ENCODE measurements at places on chromosomes 3 and 15.
A peak's percentile ranks its signal among the peaks of the same experiment; 100 is the strongest.

- DNase-seq, result no peak
These were observed 108.6 kb downstream of the AKAP13 start for GRCh38 chr15:85488997-85489396.

DNA sequence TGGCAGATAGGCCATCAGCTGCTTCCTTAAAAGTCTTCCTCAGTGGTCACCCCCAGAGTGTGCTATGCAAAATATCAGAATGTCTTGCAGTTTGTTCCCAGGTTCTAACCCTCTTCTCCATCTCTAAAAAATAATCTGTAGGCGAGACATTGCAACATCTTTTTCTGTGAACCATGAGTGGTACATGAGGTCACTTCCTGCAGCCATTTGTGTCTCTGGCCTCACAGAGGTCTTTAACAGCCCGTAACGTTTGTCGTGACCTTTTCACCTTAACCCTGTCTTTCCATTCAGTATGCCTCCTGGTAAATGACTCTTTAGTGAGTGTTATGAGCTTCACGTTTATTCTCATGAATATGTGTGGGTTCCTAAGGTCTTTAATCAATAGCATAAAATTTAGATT is 145.4 kb downstream of the KLHL25 start:
- peak; percentile 58 for DNase-seq

GRCh38 chr15:89556413-89557262 is 18.6 kb upstream of the TICRR start:
- DNase-seq, result peak; percentile 42

DNA sequence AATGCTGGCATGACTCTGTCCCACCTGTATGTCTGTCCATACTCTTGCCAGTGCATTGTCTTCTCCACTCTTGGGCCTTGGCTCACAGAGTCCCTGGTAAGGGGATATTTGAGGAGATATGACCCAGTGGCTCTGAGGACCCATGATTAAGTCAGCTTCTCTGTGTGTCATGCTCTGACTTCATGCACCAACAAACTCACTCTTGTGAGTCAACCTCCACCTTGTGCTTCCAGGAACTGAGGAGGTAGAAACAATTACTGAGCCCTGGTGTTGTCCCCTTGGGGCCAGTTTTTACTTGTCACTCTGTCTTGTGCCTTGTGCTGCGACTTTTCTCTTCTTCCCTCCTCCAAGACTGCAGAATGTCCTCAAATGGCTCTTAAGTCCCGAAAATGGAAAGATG is 127.1 kb downstream of the ABHD5 start:
- peak; percentile 17 for DNase-seq

GRCh38 chr15:60727661-60728060 is 248.7 kb upstream of the ICE2 start:
- no peak for DNase-seq

Data from activated CD4-positive, alpha-beta T cell treated with anti-CD3 and anti-CD28 coated beads for 48 hours (primary cell).